Activated effector memory CD4-positive, alpha-beta T cell treated with Interleukin-2 at 50 U/mL for 16 hours (primary cell): ENCODE measurements at places on chromosomes 2 and 18.

GRCh38 chr2:180048251-180048650, 41.2 kb upstream of the CWC22 start:
- DNase-seq: no peak

- DNase-seq: no peak
Observed at GRCh38 chr2:237724811-237725478, 73.6 kb upstream of the RBM44 start.

- no peak for DNase-seq
Observed at GRCh38 chr2:197707316-197708213, 2.4 kb downstream of the MARS2 start.

GRCh38 chr2:164826293-164827243, 15.1 kb downstream of the COBLL1 start:
- DNase-seq: no peak

- DNase-seq: peak; percentile 15
Observed at GRCh38 chr2:98508709-98509066, 64.0 kb downstream of the INPP4A start.

GRCh38 chr2:35081001-35081621, 1274.5 kb upstream of the CRIM1 start:
- DNase-seq: no peak

- DNase-seq: no peak
Observed at GRCh38 chr2:170362313-170362870, 184.4 kb downstream of the MYO3B start.
